ENCODE measurements at places on chromosomes 3 and 15.
A peak's percentile ranks its signal among the peaks of the same experiment; 100 is the strongest.

GRCh38 chr3:143001034-143001368, 369 bp upstream of the U2SURP start:
- DNase-seq: no peak

GRCh38 chr3:71164881-71165280, 418.6 kb downstream of the FOXP1 start:
- DNase-seq: no peak

GRCh38 chr15:76162036-76162398, 102.2 kb downstream of the TMEM266 start:
- DNase-seq: no peak

- no peak for DNase-seq
These were observed 1.1 kb downstream of the TKT start for GRCh38 chr3:53254509-53255422.

- DNase-seq: no peak
These were observed 48.6 kb downstream of the SEMA3G start for GRCh38 chr3:52396011-52396906.

GRCh38 chr15:55552926-55553325, 35.2 kb downstream of the PYGO1 start:
- DNase-seq: no peak

DNA sequence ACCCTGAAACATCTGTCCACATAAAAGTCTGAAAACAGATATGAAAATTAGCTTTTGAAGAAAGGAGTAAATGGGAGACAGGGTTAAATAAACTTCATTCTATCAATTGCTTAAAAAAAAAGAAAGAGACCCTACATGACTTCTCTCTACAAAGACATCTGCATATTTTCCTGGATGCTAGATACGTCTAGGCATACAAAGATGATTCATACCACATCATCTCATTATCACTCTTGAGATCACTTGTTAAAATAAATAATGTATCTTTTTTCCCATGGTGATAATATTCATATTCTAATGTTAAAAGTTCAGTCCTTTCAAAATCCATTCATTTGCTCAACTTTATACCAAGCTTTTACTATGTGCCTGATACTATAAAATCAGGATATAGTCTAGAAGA, 295.8 kb downstream of the MAGI1 start:
- no peak for DNase-seq

GRCh38 chr15:51237816-51238215, 100.6 kb downstream of the CYP19A1 start:
- no peak for DNase-seq

DNA sequence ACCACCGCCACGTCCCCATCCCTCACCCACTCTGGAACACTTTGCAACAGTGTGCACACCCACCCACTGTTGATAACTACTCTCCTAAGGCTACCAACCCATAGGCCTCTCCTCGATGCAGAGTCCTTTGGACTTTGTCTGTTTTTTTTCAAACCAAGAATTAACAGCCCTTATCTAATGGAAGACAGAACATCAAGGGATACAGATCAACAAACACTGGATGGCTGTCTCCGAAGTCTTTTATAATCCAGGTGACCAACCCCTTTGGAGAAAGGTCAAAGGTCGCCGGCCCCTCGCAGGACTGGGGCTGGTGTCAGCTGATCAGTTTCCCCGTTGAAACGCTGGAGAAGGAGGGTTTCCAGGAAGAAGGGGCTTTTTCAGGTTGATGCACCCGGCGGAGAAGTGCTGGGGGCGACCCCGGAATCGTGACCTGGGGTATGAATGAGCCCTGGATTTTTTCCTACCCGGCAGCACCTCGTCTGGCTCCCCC, 532 bp downstream of the B4GALT4 start:
- DNase-seq: no peak

GRCh38 chr15:28876131-28876844, 9.5 kb upstream of the APBA2 start:
- DNase-seq: no peak

DNA sequence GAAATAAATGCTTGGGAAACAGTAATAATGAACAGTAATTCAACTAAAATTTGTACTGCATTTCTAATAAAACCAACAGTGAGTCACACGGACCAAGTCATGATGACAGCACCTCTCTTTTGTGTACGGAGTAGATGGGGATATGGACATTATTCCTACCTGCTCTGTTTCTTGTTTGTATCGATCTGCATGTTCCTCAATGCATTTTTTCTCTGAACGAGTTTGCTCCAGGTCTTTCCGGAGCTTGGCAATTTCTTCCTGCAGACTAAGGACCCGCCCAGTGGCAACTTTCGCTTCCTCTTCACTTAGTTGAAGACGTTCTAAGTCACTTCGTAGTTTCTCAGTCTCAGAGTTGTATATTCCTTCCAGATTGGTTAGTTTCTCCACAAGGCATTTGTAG, 74.4 kb upstream of the MYO5C start:
- DNase-seq: no peak

- DNase-seq: no peak
These were observed 265.7 kb downstream of the DIPK2A start for GRCh38 chr3:144237351-144237750.

DNA sequence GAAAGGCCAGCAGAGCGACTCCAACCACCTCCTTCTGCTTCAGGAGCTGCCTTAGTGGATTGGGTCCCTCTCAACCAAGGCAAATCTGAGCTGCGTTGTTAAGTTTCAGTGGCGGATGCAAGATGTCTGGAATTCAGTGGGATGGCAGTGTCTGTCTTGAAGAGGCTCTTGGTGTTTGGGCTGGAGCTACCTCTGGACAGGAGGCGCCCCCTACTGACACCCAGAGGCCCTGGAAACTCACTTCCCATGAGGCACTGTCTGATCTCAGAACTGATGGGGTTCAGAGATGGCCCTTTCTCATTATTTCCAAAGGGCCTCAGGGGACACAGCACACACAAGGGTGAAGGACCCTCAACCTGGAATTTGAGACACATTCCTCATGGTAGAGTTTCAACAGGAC, 6.0 kb upstream of the SLC28A1 start:
- no peak for DNase-seq

DNA sequence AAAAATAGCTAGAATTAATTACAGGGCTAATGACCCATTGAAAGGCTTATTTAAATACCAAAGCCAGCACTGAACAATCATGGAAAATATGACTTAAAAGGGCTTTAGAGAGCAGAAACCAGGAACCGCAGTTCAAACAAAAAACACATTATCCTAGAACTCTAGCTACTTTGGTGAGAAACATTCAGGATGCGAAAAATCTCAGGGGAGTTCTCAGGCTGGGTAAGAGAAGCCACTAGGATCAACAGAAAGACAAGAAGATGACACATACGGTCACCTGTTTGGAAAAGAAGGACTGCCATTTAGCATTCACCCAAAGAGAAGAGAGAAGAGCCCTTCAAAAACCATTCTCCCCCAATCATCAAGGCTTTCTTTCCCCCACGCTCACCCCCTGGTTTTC, 75.6 kb upstream of the ICE2 start:
- DNase-seq: no peak

- no peak for DNase-seq
These were observed 31.3 kb downstream of the TKT start for GRCh38 chr3:53224536-53224935.

DNA sequence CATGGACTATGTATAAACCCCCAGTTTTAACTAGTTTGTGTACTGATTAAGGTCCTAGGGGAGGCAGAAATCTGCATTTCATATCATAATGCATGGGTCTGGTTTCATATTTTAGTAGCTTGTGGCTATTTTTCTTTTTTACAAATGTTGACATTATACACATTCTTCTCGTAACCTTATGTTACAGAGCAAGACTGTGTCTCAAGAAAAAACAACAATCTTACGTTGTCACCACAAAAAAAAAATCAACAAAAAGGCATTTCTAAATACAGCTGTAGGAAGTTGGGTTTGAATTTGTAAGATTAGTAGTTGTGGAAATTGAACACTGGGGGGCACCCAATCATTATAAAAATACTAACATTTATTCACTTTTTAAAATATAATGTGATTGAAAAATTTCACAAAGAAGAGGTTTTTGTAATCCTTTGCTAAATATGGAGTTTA, 17.9 kb downstream of the SERP1 start:
- DNase-seq: no peak

DNA sequence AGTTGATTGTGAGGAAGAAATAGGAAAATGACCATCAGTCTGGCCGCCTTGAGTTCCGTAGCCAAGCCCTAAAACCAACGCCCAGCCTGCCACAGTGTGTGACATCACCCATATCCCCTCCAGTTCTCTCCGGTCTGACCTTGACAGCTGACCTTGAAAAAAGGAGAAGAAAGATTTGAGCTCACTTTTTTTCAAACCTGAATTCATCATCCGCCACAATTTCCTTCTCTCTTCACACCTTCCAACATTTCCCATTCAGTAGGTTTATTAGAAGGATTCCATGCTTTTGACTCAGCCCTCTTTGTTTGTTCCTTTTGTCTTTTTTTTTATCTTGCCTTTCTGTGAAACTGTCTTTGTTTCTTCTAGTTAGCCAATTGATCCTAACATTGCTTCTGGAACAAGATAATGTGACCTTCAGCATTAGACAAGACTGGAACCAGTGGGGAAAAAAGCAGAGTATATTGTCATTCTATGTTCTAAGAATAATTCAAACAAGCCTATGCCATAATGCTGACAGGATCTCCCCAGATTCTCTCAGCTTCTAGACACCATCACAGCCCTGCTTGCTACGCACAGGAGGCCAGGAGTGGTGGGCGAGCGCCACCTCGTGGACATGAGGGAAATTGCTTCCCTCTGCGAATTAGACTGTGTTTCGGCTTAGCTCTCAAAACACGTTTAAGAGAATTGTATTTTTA, 283.1 kb downstream of the FGF12 start:
- peak; percentile 57 for DNase-seq

DNA sequence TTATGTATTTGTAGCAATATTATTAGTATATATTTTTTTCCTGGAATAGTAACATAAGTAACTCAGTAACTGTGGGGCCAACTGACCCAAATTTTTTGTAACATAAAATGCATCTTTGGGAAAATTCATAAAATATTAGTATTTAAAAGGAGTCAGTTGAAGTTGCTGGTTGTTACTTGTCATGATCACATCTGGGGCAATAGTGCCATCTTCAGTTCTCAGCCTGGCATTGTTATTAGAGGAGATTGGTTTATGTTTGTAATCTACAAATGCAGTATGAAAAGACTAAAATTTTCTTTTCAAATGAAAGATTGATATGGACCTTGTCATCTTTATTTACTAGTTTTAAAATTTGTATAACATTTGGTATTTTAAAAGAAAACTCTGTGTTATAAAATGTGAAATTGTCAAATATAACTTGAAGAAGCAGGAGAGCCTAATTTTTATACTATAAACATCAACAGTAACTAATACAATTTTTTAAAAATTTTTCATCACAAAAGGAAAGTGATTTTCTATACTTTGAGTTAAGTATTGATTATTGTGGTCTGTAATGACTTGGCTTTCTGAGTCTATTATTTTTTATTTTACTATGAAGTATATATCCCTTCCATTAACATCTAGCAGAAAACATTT, 38.8 kb upstream of the MLF1 start:
- no peak for DNase-seq

GRCh38 chr3:172859041-172859440, 108.5 kb downstream of the ECT2 start:
- no peak for DNase-seq

DNA sequence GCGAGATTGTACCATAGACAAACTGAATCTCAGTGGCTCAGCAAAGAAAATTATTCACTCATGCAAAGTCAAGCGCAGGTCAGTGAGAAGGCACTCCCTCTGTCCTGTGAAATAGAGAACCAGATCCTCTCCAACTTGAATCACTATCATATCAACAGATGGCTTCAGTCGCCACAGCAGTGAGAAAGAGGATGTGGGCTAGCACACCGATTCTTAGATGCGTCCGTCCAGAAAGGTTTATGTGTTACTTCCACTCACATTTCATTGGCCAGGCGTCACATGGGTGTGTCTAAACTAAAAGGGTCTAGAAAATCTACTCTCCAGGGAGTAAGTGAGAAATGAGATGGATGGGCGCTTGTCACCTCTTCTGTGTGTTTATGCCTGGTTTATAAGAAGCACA, 141.6 kb upstream of the KBTBD8 start:
- no peak for DNase-seq

DNA sequence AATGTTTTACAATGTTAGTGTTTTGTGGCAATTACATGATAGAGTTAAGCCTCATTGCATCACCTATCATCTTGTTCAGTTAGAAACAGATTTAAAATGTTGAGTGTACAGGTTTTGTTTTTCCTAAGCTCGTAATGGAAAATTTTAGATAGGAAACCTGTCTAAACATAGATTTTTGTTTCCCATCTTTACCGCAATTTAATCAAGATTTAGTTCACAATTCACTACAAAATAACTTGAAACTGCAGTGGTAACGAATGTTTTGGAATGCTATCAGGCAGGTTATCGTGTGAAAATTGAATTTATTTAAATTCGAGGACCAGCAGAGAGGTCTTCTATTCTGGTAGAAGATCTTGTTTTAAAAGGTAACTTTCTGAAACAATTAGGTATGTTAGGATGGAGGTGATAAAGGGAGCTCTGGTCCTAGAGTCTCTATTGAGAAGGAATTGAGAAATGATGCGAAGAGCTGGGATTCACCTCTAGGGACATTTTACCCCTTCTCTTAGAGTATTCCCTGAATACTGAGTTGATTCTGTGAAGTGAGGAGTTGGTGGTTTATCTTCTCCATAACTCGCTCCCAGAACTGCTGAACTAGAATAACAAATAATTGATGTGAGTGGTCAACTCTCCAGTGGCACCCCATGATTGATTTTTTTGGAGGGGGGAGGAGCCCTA, 1.4 kb downstream of the DOCK3 start:
- no peak for DNase-seq

DNA sequence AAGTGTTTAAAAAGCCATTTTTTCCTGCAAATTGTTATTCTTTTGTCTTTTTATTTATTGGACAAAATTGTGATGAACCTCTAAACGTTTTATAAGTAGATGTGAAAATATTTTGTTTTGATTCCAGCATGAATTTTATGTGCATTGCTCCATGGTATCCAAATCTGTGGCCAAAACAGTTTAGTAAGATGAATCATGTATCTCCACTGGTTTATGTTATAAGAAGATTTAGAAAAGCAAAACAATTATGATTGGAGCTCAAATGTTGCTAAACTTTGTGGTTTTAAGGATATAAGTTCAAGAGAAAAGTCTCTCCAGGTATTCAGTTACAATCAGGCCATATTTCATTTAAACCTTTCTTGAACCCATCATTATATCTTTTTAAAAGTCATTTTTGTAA, 80.9 kb downstream of the NECTIN3 start:
- no peak for DNase-seq

GRCh38 chr15:66394915-66395314, 8.2 kb downstream of the MAP2K1 start:
- DNase-seq: no peak

DNA sequence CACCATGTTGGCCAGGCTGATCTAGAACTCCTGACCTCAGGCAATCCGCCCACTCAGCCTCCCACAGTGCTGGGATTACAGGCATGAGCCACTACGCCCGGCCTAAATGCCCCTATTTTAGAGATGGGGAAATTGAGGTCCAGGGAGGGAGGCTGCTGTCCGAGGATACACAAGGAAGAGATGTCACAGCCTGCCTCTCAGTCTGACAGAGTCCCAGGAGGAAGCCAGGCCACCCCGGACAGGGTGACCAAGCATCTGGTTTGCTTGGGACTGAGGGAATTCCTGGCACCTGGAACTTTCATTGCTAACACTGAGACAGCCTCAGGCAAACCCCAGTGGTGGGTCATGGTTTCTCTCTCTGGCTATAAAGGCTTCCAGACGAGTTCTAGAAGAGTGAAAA, 30.6 kb upstream of the ADAMTS7 start:
- no peak for DNase-seq
